ENCODE measurements at places on chromosomes 2 and 18.
A peak's percentile ranks its signal among the peaks of the same experiment; 100 is the strongest.

- no peak for DNase-seq
Observed at GRCh38 chr2:10333247-10333613, 30.5 kb downstream of the HPCAL1 start.

GRCh38 chr18:63342206-63342605 lies 22.6 kb upstream of the BCL2 start:
- no peak for DNase-seq

- no peak for DNase-seq
Observed at GRCh38 chr18:33495278-33495677, 54.8 kb upstream of the CCDC178 start.

GRCh38 chr2:88690591-88691338 lies 708 bp upstream of the RPIA start:
- peak; percentile 62 for DNase-seq

GRCh38 chr2:143279672-143280071 lies 150.5 kb downstream of the ARHGAP15 start:
- DNase-seq: no peak

- DNase-seq: peak; percentile 72
Observed at GRCh38 chr2:161077367-161078210, 82.6 kb upstream of the TANK start.

GRCh38 chr18:13051159-13051558 lies 60.0 kb downstream of the CEP192 start:
- no peak for DNase-seq

DNA sequence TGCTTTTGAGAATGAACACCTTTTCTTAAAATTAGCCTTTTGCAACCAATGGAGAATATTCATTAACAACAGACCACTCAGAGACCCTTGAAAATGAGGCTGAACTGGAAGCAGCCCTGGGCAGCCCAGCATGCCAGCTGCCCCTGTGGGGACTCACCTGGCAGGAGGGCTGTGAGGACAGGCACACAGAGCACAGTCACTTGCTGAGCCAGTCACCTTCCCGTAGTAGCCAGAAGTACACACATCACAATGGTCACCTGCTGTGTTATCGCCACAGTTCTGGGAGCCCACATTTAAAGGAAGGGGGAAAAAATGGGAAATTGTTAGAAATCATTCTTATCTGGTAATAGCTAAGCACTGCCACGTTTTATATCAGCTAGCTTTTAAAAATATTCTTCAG lies 115.5 kb downstream of the LAMA1 start:
- no peak for DNase-seq

DNA sequence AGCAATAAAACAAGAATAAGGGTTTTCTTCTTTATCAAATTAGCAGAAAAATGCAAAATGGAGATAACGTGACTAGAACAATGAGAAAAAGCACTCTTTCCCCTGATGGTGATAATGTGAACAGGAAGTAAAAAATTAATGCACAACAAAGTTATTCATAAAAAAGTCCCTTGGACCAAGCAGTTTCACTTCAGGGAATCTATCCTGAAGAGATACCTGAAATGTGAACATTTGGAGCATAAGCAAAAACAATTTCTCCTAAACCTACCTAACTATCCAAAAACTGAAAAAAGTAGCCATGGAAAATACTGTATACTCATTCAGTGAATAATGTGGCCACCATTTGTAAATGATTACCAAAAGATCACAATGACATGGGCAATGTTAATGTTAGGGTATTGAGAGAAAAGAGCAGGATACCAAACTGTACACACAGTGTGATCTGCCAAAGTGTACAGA lies 48.7 kb downstream of the TRIP12 start:
- no peak for DNase-seq

GRCh38 chr2:46901611-46902010 lies 14.0 kb downstream of the MCFD2 start:
- no peak for DNase-seq

GRCh38 chr2:223235986-223236385 lies 184.0 kb downstream of the KCNE4 start:
- DNase-seq: no peak

- no peak for DNase-seq
Observed at GRCh38 chr2:30710016-30710415, 97.2 kb downstream of the CAPN13 start.

DNA sequence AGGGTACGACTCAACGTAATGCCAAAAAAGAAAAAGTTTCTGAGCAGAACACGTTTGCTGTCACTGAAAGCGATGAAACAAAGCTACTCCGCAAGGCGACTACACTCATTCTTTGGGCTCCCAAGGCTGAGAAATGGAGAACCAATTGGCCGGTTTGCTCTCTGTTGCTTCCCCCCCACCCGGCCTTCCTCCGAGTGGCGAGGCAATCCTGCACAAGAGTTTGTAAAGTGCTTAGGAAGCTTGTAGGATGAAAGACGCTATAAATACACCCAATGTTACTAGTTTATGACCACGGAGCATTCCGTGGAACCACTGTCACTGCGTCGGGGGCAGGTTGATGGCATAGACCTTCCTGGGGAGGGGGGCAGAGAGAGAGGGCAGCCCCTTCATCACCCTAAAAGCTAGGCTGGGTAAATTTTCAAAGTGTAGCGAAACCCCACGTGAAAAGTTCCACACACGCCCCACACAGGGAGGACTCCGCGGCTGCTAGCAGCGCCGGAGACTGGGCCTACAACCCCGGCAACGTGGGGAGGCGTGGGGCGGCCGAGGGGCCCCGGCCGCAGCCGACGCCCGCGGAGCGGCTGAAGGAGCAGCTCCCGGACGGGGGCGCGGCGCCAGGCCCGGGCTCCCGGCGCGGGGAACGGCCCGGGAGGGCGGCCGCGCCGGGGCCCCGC lies 915 bp downstream of the CUL3 start:
- peak; percentile 38 for DNase-seq

GRCh38 chr2:221075203-221075602 lies 496.9 kb downstream of the EPHA4 start:
- DNase-seq: no peak

- DNase-seq: no peak
Observed at GRCh38 chr2:26412091-26412673, 10.5 kb downstream of the DRC1 start.

- no peak for DNase-seq
Observed at GRCh38 chr2:119402106-119402505, 29.5 kb upstream of the TMEM37 start.

- peak; percentile 68 for DNase-seq
Observed at GRCh38 chr2:24491542-24492420, 727 bp downstream of the NCOA1 start.

- no peak for DNase-seq
Observed at GRCh38 chr2:121134728-121135127, 150.3 kb downstream of the TFCP2L1 start.

DNA sequence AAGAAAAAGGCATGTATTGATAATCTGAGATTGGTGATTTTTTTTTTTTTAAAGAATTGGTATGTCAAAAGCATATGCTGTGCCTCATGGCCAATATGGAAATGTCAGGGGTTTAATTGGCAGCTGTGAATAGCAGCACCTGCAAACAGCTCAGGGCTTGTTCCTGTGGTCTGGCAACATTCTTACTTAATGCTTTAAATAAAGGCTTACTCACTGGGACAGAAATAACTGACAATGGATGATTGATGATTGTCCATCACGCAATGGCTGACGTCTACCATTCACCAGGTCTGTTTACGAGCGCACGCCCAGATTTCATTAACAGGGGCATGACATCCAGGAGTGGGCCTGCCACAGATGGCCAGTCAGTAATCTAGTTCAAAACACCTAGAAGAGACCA lies 66.7 kb downstream of the ETAA1 start:
- no peak for DNase-seq

DNA sequence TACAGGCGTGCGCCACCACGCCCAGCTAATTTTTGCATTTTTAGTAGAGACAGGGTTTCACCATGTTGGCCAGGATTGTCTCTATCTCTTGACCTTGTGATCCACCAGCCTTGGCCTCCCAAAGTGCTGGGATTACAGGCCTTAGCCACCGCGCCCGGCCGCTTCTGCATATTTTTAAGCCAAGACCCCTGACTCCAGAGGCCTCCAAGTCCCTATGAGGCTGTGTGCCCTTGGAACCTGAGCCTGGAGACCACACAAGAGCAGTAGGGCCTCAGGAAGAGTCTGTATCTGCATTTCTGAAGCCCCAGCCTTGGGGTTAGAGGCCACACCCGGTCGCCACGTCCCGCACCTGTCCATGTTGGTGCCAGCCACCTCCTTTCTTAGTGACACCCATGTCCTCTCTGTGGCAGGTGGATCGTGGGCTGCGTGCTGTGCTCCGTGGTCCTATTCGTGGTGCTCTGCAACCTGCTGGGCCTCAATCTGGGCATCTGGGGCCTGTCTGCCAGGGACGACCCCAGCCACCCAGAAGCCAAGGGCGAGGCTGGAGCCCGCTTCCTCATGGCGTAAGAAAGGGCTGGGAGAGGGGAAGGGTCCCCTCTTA lies 5.3 kb downstream of the PROM2 start:
- DNase-seq: no peak

- DNase-seq: no peak
Observed at GRCh38 chr2:36394804-36395203, 39.2 kb downstream of the CRIM1 start.

GRCh38 chr2:8870441-8870840 lies 33.0 kb upstream of the KIDINS220 start:
- DNase-seq: no peak

GRCh38 chr2:239532859-239533258 lies 132.0 kb upstream of the HDAC4 start:
- DNase-seq: no peak

- no peak for DNase-seq
Observed at GRCh38 chr2:127514485-127514884, 11.8 kb downstream of the IWS1 start.

DNA sequence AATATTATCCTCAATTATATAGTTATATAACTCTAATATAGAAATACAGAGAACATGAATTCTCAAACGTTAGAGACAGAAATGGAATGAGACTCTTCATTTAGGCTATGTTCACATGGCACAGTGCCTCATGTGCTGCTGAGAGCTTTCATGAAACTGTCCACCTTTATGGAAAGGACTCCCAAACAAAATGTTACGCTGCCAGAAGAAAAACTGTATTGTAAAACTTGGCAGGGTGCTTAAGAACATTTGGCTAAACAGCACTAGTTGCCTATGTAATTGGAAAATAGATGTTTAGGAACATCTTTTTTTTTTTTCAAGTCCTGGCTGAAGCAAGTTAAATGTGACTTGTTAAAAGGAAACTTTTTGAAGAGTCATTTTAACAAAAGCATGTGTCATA lies 396.0 kb downstream of the ERBB4 start:
- DNase-seq: no peak

- no peak for DNase-seq
Observed at GRCh38 chr18:7196421-7196820, 34.5 kb upstream of the LRRC30 start.

DNA sequence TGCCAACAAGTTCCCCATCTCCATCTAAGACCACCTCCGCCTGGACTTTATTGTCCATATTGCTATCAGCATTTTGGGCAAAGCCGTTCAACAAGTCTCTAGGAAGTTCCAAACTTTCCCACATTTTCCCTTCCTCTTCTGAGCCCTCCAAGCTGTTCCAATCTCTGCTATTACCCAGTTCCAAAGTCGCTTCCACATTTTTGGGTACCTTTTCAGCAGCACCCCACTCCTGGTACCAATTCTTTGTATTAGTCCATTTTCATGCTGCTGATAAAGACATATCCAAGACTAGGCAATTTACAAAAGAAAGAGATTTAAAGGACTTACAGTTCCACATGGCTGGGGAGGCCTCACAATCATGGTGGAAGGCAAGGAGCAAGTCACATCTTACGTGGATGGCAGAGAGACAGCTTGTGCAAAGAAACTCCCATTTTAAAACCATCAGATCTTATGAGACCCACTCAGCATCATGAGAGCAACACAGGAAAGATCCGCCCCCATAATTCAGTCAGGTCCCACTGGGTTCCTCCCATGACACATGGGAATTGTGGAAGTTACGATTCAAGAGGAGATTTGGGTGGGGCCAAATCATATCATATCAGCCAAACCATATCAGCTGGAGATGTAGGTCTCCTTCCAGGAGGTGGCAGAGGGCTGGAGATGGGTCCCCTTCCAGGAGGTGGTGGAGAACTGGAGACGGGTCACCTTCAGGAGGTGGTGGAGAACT lies 19.8 kb upstream of the TXNDC2 start:
- no peak for DNase-seq

DNA sequence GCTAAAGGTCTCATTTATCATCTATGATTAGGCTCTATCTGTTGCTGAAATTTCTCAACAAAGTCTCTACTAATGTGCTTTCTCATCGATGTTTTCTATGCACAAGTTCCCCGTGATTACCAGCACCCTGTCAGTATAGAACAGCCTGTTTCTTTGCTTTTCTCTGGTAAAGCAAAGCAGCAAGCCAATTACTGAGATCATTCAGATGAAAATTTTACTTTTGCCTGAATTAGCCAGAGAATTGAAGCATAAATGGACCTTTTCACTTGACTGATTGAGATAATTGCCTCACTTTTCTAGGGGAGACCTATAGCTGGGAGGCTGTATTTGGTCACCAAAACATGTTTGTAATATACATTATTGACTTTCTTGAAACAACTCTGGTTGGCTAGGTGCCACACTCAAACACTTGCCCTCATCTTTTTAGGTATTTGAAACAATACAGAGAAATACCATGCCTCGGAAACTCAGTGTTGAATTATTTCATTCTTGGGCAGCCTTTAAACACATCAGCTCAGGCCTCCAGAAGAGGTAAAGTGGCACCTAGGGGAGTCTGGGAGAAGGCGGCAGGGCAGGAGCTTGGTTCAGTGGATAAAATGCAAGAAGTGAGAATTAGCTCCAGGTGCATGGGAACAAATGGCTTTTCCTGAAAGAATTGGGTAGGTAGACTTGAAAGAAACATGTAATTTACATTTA lies 96.2 kb downstream of the GALNT3 start:
- DNase-seq: no peak

DNA sequence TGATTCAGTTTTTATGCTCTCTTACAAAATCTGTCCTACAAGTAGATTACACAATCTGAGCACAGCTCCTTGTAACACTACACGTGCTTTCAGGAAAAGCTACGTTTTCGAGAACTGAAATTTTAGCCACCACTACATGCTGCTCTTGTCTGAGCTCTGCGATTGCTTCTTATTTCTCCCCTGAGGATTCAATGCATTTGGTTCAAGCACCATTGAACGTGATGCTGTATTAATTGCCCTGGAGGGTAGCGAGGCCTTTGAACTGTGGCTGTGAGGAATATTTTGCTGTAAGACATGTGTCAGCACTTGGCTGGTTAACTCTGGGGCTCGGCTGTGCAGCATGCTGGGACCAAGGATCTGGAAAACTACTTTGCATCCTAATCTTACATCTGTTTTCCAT lies 405.8 kb downstream of the EPHA4 start:
- no peak for DNase-seq

GRCh38 chr2:169050476-169051240 lies 18.7 kb upstream of the DHRS9 start:
- DNase-seq: no peak

DNA sequence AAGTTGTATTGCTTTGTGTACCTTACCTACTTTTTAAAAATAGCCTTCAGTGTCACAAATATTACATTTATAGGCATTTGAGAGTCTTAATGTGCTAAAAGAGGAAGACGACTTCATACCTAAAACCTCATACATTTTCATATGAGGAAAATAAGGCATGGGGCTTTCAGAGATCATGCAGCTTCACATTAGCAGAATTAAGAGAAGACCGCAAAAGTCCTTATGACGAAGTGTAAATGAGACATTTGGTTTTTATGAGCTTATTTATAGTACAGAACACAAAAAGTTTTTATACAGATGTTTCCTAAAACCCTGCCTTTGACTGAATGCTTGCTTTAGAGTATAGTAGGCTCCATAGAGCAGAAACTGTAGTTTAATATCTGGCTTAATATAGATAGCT lies 10.1 kb upstream of the CCDC138 start:
- DNase-seq: no peak

- DNase-seq: no peak
Observed at GRCh38 chr2:58812771-58813344, 571.7 kb upstream of the FANCL start.

- DNase-seq: no peak
Observed at GRCh38 chr2:131033786-131034121, 59.5 kb downstream of the FAM168B start.

Measured in stimulated activated naive CD8-positive, alpha-beta T cell treated with anti-CD3 and anti-CD28 coated beads, Interleukin-15, amount 100 ng/mL, for 72 hours (primary cell).